ENCODE measurements at places on chromosomes 7 and 10.

DNA sequence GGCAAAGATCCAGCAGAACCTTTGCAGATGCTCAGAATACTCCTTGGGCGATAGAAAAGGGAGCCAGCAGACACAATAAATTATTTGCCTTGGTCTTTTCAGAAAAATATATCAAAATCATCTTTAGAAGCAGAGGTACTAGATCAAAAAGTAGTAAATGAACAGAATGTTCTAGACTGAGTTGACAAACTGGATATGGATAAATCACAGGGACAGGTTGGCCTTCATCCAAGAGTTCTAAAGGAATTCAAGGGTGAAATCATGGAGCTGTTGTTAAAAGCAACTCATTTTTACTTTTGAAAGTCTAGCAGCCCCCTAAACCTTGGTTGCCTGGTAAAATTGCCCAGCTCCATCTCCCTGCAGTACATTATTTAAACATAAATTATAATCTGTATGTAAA is 99.1 kb downstream of the PLCE1 start:
- no peak for DNase-seq

GRCh38 chr7:137371616-137372015 is 28.1 kb upstream of the PTN start:
- no peak for DNase-seq

GRCh38 chr10:89550509-89550908 is 15.1 kb upstream of the SLC16A12 start:
- DNase-seq: no peak

DNA sequence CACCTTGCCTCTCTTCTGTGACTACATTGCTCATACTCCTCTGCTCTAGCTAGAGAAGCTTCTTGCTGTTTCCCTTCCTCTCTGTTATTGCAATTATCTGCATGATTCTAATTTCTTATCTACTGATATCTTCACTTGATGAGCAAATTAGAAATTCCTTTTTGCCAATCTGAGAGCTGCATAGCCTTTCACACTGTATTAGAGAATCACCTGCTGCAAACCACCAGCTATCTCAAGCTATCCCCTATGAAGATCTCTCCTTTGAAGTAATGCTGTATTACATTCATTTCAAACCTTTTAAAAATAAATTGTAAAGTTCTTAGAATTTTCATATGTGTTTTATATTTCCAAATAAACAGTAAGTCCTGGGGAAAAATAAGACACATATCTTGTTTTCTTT is 89.0 kb upstream of the ZNF804B start:
- no peak for DNase-seq

DNA sequence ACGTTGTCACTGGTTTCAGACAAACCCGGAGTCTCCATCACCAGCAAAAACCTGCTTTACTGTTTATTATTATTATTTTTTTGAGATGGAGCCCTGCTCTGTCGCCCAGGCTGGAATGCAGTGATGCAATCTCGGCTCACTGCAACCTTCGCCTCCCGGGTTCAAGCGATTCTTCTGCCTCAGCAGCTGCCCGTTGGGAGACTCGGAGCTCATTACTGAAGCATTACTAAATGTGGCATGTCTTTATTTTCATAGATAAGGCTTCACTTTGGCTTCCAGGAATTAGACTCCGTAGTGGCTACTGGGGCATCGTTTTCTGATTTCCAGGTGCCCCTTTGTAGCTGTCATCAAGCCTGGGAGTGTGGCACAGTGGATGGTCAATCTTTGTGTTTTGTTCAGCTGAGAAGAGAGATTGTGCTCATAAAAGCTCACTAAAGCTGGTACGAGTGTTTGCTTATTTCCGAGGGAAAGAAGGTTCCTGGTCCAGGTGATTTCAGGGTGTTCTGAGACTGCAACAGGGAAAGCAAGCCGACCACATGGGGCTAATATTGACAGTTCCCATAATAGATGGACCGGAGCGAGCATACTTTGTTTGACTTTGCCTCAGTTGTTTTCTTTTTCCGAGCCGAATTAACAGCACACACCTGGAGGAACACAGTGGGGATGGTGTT is 163.1 kb downstream of the CAMK1D start:
- DNase-seq: no peak

DNA sequence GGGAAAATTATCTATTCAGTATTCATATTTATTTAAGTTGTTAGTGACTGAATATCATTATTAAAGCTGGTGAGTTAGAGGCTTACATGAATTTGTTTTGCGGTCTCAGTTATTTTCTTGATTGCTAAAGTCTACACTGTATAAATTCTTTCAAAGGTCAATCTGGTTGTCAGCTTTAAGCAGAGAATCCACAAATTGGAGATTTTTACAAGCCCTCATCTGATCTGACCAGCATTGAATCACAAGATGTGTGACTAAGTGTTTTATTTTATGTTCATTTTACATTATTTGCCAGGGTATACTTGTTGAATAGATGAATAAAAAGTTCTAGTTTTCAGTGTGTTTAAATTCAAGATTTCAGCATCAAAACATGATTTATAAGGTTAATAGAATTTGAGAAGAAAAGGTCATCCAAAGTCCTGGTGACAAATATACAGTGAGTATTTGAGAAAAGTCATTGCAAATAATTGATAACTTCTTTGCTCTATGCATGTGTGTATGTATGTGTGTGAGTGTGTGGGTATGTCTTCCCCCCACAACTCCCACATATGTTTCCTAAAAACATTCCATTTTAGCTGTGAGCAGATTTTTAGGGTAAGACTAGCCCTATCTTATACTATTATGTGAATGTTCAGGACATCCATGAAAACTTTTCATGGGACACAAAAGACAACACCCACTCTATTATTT is 4.4 kb downstream of the SEMA3A start:
- DNase-seq: no peak

- DNase-seq: peak; percentile 18
Observed at GRCh38 chr7:126856691-126857291, 395.9 kb downstream of the GRM8 start.

- DNase-seq: no peak
Observed at GRCh38 chr7:96084881-96085553, 236.9 kb downstream of the SLC25A13 start.

DNA sequence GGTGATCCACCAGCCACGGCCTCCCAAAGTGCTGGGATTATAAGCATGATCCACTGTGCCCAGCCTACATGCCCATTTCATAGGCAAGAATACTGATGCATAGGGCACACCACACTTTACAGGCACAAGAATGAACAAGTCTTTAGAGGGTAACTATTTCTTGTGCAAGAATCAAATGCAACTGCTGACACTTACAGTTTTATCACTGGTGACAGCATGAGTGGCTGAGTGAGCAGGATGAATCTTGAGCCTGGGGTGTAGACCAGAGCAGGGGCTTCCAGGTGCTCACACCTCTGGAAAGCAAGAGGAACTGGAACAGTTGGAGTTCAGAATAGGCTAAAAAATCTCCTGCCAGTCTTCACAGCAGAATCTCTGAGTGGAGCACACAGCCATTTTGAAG is 287.5 kb downstream of the KCNMA1 start:
- no peak for DNase-seq

GRCh38 chr10:30980951-30981616 is 50.6 kb downstream of the ZNF438 start:
- no peak for DNase-seq

GRCh38 chr10:1241322-1241890 is 185.2 kb downstream of the WDR37 start:
- DNase-seq: no peak

DNA sequence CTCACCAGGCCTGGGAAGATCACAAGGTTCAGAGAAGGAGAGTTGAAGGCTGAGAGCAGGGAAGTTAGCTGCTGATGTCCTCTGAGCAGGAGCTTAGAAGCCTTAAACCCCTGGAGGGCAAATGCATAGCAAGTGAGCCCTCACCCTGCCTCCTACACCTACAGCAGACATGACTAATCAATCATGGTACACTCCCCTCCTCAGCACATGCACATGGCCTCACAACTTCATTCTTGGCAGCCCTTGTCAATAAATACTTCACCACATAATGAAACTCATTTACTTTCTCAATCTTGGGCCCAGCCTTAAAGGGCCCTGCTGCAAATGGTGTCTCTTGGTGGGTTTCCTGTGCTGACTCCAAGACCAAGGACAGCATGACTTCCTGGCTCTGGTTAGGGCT is 12.9 kb downstream of the MMRN2 start:
- no peak for DNase-seq

- DNase-seq: no peak
Observed at GRCh38 chr10:103067956-103068355, 125.1 kb downstream of the NT5C2 start.

- no peak for DNase-seq
Observed at GRCh38 chr7:111009526-111010040, 81.3 kb upstream of the LRRN3 start.

- no peak for DNase-seq
Observed at GRCh38 chr10:113026679-113027078, 76.6 kb downstream of the TCF7L2 start.

- DNase-seq: no peak
Observed at GRCh38 chr7:100607111-100607510, 4.9 kb downstream of the PCOLCE start.

DNA sequence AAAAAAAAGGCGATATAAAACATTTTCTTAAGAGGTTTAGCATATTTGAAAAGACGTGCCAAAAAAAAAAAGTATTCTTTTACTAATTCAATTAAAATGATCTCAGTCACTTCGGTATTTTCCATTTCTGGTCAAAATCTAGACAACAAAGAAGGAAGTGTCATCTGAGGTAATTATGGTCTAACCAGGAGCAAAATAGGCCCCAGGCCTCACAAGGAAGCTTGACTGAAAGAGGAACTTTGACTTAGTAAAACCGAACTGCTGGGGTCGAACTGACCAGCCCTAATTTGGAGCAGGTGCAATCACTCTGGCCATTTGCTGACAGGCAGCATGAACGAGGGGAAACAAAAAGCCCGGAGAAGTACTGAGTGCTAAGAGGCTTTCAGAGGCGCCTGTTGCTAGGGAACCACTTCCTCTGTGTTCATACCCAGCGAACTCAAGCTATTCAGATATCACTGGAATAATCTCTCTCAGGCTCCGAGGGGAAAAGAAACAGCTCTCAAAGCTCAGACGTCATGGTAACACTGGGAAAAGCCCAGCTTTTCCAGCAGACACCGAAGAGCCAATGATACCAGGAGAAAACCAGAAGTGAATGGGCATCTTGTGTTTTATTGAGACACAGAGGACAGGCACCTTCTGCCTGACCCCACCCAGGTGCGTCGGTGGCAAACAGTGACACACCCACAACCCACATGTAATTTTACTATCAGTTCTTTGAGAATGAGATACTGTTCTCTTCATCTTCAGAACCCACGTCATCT is 126.5 kb downstream of the FAM107B start:
- DNase-seq: peak; percentile 8

GRCh38 chr10:73865459-73866442 is 8.6 kb downstream of the CAMK2G start:
- DNase-seq: no peak

GRCh38 chr10:9910446-9910845 is 1107.2 kb upstream of the CELF2 start:
- DNase-seq: no peak

DNA sequence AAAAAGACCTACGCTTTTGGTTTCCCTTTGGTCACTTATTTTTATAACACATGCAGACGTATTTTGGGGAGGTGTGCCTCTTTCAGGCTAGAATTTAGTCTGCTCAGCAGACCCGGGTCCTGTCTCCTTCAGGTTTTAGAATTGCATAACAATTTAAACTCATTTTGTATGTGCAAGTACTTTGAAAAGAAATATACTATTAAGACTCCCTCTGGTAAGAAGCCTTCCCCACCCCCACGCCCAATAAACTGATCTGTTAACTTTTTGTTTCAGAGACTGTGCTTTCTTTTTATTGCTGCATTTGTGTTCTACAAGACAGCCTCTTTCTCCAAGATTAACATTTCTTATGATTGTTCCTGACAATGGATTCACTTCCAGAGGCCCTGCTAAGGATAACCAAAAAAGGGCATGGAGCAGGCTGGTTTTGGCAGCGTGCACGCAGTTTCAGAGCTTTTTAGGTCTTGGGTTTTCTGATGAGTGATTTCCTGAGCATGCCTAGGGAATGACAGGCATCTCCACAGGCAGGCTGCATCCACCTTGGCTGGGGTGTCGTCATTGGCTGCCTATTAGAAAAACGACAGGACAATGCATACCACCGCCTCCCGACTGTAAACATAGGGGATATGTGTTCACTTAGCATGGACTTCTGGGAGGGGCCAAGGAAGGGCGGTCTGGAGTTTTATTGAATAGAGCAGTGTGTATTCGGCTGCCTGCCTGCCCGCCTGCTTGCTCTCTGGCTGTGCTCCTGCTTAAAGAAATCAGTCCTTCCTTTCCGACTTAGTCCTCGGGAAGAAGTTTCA is at the start of gene CALD1:
Gene CALD1, plus strand, starts transcription at position 694 of the 800 bp plus-strand sequence. CDS start 88,100 bp downstream, outside the sequence.
- no peak for DNase-seq

DNA sequence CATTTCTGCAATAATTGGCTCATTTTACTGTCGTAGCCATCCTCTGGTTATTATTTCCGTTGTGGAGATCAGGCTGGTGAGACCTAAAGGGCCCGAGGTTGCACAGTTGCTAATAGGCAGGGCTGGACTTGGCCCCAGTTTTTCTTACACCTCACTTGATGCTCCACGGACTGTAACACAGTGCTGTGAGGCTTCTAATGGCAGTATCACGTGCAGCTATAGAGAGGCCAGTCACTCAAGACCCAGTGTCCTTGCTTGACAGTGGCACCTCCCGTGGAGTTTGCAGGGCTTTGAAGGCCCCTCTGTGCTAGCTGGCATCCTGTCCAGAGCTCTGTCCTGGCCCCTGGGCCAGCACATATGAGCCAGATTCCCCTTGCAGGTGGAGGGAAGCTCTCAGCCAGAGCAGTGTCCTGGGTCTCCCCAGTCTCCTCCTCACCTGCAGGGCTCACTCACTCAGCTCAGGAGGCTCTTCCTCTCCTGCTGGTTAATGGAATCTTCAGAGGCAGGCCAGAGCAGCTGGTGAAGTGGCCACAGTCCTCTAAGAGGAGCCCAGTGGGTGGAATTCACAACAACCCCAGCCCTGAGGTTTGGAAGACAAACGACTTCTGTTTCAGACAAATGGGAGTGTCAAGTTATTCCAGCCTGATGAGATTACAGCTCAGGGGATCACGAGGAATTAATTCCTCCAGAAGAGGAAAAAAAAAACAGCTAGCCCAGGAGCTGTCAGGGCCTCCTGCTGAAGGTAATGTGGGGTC is 114.2 kb upstream of the FAM180A start:
- no peak for DNase-seq

DNA sequence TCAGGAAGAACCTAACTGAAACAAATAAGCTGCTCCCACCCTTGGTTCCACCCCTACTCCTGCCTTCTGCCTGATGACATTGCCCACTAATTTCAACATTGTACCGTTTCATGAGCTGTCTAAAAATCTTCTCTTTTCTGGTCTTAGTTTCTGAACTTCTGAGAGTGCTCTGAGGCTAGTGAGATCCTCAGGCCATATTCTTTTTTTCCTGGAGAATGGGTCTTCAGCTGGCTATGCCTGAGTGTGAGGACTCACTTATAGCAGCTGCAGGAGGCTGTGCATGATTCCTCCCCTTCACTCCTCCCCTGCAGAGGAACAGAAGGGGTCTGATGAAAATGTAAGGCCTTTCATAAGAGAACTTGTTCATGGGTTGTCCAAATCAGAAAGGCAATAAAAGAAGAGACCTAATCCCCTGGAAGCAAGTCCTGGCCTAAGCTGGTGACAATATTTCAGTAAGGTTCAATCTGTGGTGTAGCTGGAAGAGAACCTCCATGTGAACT is 11.1 kb downstream of the HOXA4 start:
- DNase-seq: no peak
